ENCODE measurements at places on chromosomes 12 and 14.

GRCh38 chr14:95515596-95516552 is 576 bp downstream of the SYNE3 start:
- DNase-seq, result peak; percentile 34

DNA sequence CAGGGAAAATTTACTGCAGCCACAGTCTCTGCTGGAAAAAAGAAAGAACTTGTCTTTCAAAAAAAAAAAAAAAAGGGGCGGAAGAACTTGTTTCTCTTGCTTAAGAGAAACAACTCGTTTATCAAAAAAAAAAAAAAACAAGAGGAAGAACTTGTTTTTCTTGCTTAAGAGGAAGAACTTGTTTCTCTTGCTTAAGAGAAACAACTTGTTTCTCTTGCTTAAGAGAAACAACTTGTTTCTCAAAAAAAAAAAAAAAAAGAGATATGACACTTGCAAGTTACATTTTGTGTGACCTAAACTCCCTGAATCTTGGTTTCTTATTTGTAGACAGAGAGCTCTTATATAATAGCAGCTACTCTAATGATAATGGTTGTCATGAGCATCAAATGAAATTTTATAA is 44.7 kb upstream of the USP15 start:
- DNase-seq, result no peak

GRCh38 chr12:21428241-21428640 is 9.2 kb upstream of the PYROXD1 start:
- DNase-seq, result no peak

GRCh38 chr14:54369343-54369742 is 27.5 kb upstream of the CDKN3 start:
- no peak for DNase-seq

DNA sequence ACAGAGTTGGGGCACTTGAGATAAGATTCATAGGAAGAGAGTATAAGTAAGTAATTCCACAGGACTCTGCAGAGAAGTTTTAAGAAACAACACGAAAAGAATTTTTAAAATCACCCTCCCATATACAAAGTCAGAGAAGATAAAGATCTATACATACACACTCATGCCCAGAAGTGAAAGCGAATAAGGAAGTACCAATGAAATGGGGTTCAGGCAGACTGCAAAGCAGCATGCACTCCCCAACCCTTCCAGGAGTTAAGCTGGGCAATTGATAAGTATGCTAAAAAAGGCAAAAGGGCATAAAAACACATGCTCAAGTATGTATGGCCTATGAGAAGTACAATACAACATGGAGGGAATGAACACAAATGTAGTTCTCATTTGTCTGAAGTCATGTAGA is 246.2 kb upstream of the GRIP1 start:
- DNase-seq, result no peak

GRCh38 chr14:30884901-30885300 is 10.5 kb downstream of the COCH start:
- no peak for DNase-seq

- peak; percentile 19 for DNase-seq
These were observed 1.5 kb downstream of the PDZRN4 start for GRCh38 chr12:41189395-41190251.

All from nucleus accumbens (tissue), 56 donors.